ENCODE measurements at places on chromosomes 5 and 9.

- no peak for DNase-seq
Measured at GRCh38 chr5:80957031-80957761, 3.0 kb upstream of the RASGRF2 start.

- no peak for DNase-seq
Measured at GRCh38 chr9:18106006-18106560, 367.9 kb upstream of the ADAMTSL1 start.

DNA sequence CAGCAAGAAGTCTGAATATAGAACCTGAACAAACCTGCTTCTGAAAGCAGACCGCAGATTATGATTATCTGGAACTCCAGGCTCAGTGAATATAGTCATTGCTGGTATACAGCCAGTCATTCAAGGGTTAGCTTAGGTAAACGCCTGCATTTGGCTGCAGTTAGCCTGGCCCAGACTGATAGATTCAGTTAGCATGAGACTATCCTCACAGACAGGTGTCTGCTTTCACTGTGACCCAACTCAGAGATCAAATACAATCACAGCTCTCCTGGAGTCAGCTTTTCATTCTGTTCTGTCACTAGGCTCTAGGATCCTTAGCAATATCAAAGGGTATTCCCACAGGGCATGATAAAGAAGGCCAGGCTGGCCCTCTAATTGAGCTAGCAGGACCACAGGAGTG is 138.6 kb upstream of the PLCXD3 start:
- no peak for DNase-seq

DNA sequence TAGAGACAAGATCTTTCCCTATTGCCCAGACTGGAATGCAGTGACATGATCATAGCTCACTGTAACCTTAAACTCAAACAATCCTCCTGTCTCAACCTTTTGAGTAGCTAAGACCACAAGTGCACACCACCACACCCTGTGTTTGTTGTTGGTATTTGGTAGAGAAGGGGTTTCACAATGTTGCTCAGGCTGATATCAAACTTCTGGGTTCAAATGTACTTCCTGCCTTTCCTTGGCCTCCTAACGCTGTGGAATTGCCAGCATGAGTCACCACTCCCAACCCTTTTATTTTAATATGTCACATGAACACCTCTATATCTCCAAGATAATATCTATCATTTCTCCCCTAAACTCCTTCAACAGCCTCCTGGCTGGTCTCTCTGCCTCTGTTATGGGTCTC is 719.0 kb downstream of the PTPRD start:
- DNase-seq: no peak

DNA sequence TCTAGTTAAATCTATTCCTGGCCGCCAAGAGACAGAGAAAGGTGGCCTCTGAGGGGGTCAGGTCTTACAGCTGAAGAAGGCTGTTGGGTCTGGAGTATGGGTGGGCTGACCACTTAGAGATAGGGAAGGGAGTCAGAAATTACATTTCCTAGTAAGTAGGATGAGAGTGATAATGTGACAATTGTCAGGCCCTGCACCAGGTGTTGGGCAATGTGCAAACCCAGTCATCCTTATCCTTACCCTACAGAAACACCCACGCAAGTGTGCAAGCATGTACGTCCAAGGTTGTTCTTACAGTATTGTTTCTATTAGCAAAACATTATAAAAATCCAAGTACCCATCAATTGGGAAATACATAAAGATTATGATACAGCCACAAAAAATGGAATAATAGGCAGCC is 9.5 kb downstream of the SPAAR start:
- DNase-seq: no peak

- DNase-seq: no peak
Measured at GRCh38 chr9:109409773-109410397, 88.2 kb downstream of the PTPN3 start.

DNA sequence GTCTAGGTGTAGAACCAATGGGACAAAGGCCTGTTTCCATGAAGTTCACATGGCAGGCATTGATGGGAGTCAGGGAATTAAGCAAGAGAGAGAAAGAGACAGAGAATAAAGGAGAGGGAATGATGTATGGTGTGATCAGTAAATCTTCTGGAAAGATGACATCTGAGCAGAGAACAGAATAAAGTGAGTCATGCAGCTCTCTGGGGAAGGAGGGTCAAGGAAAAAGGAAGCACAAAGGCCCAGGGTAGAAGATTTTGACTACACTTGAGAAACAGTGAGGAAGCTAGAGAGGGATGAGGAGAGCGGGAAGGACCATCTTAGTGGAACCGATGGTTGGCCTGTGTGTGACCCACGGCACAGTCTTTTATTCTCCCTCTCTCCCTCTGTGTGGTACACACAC is 425.9 kb downstream of the SPOCK1 start:
- no peak for DNase-seq

- no peak for DNase-seq
Measured at GRCh38 chr9:14373336-14373666, 59.4 kb upstream of the NFIB start.

GRCh38 chr5:142342128-142342981 is 17.5 kb upstream of the SPRY4 start:
- DNase-seq: no peak

DNA sequence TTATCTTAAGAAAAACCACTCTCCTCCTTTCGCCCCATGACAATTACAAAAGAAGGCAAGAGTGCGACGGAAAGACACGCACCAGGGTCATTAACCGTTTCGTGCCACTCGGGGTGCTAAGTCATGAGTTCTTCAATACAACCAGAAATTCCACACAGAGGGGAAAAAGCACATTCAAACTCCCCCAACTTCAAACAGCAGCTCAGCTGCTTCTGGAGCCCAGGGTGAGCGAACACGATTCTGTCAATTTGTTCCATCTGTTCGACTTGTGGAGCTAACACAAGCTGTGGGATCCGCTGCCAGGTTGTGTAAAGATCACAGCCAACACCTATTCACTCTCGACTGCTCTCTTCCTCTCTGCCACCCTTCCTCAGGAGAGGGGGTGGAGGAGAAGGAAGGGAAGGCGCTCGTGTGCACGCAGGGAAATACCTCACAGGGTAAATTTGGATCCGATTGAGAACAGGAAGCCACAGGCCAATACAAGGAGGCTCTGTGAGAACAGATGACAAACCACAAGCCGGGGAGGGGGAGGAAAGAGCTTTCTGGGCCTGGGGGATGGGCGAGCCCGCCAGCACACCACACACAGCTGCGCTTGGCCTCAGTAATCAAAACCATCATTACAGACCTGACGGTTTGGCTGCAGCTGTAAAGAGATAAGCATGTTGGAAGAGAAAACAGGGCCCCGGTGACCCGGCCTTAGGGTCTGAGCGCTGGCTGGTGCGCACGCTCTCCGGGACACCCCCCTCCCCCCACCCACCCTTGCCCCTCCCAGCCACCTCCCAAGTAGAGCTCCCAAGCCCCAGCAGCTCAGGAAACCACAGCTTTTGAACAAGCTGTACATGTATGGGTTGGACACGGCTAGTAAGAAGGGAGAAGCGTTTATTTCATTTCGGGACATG is 54.3 kb downstream of the PTCH1 start:
- peak; percentile 95 for DNase-seq

GRCh38 chr5:172444626-172445365 is 9.5 kb downstream of the SH3PXD2B start:
- no peak for DNase-seq

- DNase-seq: no peak
Measured at GRCh38 chr5:40485021-40485998, 194.4 kb upstream of the PTGER4 start.

- no peak for DNase-seq
Measured at GRCh38 chr5:158602981-158603380, 496.7 kb downstream of the EBF1 start.

DNA sequence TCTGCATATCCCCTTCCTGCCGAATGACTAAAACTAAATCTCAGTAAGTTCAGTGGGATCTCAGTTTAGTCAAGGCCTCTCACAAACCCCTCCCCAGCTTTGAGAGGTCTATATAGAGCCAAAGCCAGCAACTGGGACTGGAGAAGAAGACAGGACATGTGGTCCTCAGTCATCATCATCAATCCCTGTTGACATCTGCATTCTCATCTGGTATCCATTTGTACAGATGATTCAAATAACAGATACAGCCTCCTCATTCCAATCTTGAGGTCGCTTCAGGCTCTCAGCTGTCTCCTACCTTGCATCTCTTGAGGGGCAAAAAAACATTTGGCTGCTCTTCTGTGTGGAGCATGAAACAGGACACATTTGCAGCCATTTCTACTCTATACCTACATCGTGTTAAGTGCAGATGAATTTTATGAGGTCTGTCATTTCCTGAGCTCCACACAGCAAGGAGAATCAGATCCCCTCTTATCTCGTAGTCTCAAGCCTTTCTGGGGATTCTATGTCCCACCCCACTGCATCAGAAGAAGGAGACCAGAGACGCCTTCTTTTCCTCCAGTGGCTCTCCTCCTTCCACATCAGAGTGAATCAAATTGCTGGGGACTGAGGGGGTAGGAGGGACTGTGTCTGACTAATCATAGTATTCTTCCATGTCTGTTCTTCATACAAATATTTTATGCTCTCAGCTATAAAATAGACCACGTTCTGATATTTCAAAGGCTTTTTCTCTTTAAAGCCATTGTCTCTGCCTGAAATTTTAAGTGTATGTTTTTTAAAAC is 4.7 kb upstream of the RECK start:
- no peak for DNase-seq

DNA sequence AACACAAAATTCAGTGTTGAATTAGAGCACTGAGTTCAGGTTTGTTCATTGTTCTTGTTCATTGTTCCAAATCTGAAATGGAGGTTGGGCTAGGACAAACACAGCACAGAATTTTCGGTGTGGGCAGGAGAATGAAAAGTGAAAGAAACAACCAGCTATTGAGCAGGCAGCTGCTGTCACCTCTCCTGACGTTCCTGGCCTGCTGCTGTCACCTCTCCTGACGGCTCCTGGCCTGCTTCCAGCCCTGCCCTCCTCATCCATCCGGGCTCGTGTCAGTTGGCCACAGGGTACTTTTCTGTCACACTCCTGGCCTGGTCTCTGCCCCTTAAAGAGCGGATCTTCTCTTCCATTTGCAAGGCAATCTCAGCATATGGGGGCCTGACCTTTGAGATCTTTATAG is 45.2 kb upstream of the CKMT2 start:
- DNase-seq: peak; percentile 33

DNA sequence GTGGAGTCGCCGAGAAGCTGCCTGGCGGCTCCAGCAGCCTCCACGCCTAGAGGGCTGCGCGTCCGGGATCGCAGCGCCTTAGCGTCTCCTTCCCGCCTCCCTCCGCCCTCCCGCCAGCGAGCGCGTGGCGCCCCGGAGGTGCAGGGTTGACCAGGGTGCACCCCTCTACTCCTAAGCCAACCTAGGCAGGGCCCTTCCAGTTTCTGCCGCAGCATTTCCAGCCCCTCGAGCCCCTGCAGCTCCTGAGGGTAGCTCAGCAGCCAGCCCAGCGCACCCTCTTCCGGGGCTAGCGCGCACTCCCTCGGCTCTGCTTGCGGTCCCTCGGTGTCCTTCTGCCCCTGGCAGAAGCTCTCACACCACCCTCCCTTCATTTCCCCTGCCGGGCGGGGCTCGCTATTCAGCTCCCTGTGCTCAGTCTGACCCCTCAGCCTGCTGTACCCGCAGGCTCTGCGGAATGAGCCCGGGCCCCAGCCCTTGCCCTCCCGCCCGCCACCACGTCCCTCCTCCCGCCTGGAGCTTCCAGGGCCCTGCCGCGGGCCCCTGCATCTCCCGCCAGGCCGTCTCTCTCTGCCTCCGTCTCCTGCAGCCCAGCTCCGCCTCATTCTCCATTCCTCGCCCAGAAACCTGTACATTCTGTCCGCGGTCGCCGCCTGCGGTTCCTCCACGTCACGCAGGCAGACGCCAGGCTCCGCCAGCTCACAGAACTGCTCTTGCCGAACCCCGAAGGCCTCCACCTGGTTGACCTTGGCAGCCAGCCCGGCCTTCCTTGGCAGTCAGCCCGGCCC is 61.8 kb downstream of the SPATA31C2 start:
- DNase-seq: peak; percentile 56

DNA sequence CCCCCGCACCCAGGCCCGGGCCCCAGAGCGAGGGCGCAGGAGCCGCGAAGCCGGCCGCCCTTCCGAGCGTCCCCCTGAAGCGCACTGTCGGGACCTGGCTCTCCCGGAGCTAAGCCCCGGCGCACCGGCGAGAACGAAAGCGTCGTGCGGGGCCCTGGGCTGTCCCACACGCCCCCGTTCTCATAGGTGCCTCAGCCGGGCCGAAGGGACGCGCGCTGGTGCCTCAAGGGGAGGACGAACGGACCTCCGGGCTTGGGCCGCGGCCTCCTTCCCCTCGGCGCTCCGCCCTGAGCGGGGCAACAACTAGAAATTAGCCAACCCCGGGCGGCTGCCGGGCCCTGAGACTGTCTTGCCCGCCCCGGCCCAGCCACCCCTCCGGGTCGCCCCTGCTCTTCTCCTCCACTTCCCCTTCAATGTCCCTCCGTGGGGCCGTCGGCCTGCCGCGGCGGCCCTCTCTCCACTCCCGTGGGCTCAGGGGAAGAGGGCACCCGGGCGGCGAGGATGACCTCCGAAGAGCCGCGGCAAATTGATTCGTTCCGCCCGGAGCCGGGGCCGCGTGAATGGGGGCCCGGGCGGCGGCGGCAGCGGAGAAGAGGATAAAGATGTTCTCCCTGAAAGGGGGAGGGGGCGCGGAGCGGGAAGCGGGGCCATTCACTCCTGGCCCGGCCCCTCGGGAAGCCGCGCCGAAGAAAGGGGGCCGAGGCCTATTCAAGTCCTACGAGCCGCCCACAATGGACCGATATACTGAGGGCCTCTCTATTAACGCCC is 3.5 kb upstream of the PRDM12 start:
- DNase-seq: peak; percentile 34

DNA sequence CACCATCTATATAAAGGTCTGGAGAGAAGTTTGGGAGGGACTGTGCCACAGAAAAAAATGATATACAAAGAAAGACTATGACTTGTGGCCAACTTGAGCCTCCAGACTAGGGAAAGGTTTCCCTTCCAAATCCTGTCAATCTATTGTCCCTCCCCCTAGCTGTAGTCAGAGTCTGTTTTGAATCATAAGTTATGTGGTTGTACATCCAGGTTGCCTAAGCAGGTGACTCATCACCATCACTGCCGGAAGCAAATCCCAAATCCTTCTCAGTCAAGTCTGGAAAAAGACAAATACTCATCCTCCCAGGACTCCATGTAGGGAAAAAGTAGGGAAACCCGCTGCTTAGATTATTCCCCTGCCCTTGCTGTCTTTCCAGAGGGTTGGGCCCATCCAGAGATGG is 235.7 kb downstream of the CDK5RAP2 start:
- DNase-seq: no peak

- peak; percentile 86 for DNase-seq
Measured at GRCh38 chr9:4016789-4017188, 283.1 kb downstream of the GLIS3 start.

- no peak for DNase-seq
Measured at GRCh38 chr9:124768750-124769548, 2.2 kb downstream of the NR6A1 start.

DNA sequence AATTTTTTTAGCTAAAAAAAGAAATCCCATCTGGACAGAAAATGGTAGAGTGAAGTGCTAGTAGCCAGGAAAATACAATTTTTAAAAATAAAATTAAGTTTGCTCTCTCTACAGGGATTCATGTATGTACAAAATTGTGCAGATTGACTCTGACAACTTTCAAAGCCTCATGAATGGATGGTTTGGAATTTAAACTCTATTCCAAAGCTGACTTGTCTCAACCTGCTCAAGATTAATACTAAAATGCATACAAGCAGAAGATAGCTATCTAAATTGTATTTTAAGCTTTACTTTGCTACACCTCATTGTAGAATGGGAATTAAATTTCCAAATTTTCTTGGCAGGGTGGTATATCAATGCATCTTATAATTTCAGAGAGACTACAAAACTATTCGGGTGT is 257.6 kb downstream of the RFX3 start:
- no peak for DNase-seq
